ENCODE measurements at places on chromosomes 3 and 15. TPM values are rescaled to one million over a fixed set of nuclear protein-coding genes. Genes with fewer than 3 reads are reported as not detected.

SPATA12 gene
- not detected for total RNA-seq

GRCh38 chr15:66095871-66096687 lies 157.5 kb downstream of the MEGF11 start:
- no peak overlapping the region for H3K27ac ChIP-seq
- no peak overlapping the region for H3K4me3 ChIP-seq
- H3K27me3 ChIP-seq: peaks cover 19% of the 10 kb centered on the region
- H3K4me1 ChIP-seq: no peaks in the 10 kb centered on the region
- no peaks in the 10 kb centered on the region for H3K36me3 ChIP-seq

DNA sequence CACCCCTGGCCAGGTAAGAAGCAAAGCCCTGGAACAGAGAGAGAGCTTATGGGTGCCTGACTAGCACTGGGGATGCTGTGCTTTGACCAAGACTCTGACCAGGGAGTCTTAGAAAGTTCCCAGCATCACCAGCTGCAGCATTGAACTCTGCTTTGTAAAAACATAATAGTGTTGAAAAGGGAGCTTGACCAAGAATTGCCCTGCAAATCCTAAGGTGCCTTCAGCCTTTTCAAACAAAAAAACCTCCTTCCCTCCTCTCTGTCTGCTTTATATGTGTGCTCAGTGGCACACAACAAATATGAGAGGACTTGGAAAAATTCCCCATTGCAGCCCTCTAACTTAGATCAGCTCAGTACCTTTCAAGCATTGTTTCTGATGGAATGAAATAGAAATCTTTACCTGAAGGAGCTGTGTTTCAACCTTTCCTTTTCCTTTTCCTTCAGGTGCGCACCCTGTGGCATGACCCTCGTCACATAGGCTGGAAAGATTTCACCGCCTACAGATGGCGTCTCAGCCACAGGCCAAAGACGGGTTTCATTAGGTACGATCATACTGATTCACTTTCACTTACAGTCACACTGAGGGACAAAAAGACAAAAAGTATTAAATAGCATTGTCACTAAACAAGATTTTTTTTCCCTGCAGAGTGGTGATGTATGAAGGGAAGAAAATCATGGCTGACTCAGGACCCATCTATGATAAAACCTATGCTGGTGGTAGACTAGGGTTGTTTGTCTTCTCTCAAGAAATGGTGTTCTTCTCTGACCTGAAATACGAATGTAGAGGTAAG lies 13.0 kb downstream of the THBS1 start:
- no peak overlapping the region for H3K4me3 ChIP-seq
- DNase-seq: peak; percentile 8
- H3K36me3 ChIP-seq: peaks cover 35% of the 10 kb centered on the region
- no peaks in the 10 kb centered on the region for H3K27me3 ChIP-seq

DNA sequence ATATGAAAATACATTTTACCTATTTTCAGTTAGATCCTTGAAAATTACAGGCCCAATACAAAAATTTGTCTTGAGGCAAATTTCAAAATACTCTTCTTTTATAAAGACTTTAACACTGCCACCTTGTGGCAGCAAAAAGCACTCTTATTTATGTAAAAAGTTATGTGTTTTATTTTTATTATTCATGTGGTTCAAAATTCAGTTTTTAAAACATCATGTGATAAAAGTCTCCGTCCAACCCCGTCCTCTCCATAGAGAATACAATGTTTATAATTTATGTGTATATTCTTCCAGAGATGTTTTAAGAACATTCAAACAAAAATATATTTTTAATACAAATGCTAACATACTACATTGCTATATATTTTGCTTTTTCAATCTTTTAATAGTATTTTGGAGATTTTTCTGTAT lies 36.9 kb upstream of the TRIM59 start:
- no peak overlapping the region for H3K4me3 ChIP-seq
- no peaks in the 10 kb centered on the region for H3K4me1 ChIP-seq
- no peaks in the 10 kb centered on the region for H3K27me3 ChIP-seq
- DNase-seq: peak; percentile 50
- H3K27ac ChIP-seq: no peak overlapping the region
